ENCODE measurements at places on chromosomes 12 and 14. TPM values are rescaled to one million over a fixed set of nuclear protein-coding genes. Genes with fewer than 3 reads are reported as not detected.
A peak's percentile ranks its signal among the peaks of the same experiment; 100 is the strongest.

GRCh38 chr14:81474148-81474492 lies 59.5 kb downstream of the SEL1L start:
- no peak for DNase-seq

- DNase-seq: no peak
These were observed 63.1 kb upstream of the SLC38A2 start for GRCh38 chr12:46435625-46436024.

DNA sequence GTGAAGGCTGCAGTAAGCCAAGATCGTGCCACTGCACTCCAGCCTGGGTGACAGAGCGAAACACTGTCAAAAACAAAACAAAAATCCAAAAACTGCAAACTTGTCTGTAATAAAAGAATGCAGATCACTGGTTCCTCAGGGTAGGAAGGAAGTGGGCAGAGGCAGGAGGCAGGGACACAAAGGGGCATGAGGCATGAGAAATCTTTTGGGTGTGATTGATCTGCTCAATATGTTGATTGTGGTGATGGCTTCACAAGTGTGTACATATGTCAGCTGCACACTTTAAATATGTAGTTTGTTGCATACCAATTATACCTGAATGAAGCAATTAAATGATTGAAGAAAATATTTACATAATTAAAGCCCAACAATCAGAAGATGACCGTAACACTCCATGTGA lies 117.6 kb downstream of the CMAS start:
- no peak for DNase-seq

GRCh38 chr12:3658327-3659163 lies 94.4 kb downstream of the CRACR2A start:
- DNase-seq: peak; percentile 62

GRCh38 chr12:99111600-99111999 lies 466.5 kb downstream of the APAF1 start:
- DNase-seq: no peak

DNA sequence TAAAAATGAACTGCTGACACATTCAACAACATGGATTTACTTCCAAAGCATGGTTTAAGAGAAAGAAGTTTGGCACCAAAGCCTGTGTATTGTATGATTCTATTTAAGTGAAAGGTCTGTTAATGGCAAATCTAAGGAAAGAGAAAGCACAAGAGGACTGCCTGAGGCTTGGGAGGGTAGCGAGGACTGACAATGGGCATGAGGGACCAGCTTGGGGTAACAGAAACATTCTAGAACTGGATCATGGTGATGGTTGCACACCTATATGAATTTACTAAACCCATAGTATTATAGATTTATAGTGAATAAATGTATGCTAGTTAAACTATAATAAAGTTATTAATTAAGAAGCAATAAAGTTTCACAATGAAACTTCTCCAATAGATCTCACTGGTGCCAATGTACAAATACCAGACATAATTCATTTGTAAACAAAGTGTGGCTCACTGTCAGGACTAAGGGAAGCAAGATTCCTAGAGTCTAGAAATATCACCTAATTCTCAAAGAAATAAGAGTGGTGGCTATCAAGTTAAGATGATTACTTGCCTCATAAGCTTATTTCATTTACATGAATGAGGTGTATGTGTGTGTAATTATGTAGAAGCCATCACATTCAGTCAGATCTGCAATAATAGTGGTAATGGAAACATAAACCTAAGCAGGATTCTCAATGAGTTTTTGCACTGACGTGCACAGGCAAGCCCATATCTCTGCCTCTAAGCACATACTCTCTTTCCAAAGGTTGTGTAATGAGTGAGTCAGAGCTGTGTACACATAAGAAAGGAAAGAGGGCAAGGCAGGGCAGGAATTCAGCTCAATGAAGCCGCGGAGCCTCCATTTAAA lies 353.4 kb downstream of the KCNH5 start:
- DNase-seq: no peak

- no peak for DNase-seq
These were observed 37.6 kb downstream of the SPTSSA start for GRCh38 chr14:34424488-34424887.

GRCh38 chr12:89305373-89305772 lies 46.9 kb downstream of the DUSP6 start:
- DNase-seq: no peak

DNA sequence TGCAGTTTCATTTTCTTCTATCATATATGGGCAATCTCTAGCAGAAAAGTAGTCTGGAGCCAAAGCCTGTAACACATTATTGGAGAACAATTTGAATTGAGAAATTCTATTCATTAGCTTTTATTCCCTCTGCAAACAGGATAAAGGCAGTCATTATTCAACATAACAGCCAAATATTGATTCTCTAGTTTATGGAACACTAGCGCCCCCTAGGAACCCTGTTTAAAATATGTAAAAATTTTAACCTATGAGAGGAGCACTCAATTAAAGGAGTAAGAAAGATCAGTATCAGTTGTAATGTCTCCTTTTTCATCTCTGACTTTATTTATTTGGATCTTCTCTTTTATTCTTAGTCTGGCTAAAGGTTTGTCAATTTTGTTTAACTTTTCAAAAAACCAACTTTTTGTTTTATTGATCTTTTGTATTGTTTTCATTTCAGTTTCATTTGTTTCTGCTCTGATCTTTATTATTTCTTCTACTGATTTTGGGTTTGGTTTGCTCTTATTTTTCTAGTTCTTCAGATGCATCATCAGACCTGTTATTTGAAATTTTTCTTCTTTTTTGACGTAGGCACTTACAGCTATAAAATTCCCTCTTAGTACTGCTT lies 4.8 kb upstream of the LMNTD1 start:
- DNase-seq: peak; percentile 15

DNA sequence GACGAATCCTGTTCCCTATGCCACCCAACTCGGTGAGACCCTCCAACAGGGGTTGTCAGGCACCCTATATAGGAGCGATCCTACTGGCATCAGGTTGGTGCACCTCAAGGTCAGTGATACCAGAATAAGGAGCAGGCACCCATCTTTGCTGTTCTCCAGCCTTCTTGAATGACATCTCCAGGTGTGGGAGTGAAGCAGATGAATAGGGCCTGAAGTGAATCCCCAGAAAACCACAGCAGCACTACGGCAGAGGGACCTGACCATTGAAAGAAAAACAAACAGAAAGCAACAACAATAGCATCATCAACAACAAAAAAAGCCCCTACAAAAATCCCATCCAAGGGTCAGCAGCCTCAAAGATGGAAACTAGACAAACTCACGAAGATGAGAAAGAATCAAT lies 445.2 kb upstream of the ATP2B1 start:
- DNase-seq: no peak

DNA sequence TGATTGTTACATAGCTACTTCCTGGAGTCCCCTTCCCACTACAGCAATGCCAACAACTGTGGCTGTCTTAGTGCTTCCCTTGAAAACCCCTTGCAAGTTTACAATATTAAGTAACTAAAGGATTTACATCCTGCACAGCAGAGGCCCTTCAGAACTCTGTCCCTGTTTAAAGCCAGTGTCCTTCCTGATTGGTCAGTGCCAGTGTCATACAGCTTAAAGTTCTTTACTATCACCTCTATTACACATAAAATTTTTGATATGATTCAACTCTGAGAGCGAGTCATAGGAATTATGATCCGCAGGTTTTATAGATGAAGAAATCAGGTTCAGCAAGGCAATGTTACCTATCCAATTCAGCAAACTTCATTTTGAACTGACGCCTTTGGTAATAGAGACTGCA lies 91.4 kb upstream of the ALX1 start:
- no peak for DNase-seq

GRCh38 chr12:1749019-1749418 lies 58.1 kb downstream of the ADIPOR2 start:
- DNase-seq: no peak

GRCh38 chr14:64951724-64952123 lies 9.2 kb upstream of the GPX2 start:
- no peak for DNase-seq

DNA sequence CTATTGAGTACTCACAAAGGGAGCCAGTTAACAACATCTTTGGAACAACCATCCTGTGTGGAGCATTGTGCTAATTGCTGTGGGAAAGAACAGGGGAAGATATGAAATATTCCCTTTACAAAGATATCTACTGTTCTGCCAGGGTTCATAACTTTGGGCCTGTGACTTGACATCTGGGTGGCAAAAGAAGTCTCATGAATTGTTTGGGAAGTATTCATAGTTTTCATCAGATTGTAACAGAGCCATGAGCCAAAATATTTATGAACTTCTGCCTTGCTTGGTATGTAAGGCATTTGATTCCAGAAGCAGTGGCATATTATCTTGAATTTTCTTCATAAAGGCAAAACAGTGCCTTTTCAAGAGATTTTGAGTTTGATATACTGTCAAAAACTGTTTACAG lies 816.2 kb downstream of the DIO2 start:
- no peak for DNase-seq

- DNase-seq: no peak
These were observed 60.2 kb downstream of the STAB2 start for GRCh38 chr12:103647267-103647666.

- no peak for DNase-seq
These were observed 825.7 kb downstream of the AACS start for GRCh38 chr12:125890971-125891370.

DNA sequence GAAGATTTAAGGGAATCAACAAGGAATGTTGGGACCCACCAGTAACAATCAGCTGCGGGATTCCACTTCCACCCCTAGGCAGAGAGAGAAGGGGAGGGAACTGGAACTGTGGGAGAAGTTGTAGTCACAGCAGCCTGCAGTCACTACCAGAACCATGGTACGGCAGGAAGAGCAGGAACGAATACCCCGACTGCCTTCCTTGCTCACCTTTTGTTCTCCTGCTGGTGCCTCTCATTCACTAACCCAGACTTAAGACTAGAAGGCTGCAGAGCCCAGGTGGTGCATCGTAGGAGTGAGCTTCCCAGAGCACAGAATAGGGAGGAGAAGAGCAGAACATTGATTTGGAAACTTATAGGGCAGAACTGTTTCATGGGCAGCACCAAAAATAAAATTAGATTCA lies 154.2 kb downstream of the DYRK2 start:
- DNase-seq: no peak

DNA sequence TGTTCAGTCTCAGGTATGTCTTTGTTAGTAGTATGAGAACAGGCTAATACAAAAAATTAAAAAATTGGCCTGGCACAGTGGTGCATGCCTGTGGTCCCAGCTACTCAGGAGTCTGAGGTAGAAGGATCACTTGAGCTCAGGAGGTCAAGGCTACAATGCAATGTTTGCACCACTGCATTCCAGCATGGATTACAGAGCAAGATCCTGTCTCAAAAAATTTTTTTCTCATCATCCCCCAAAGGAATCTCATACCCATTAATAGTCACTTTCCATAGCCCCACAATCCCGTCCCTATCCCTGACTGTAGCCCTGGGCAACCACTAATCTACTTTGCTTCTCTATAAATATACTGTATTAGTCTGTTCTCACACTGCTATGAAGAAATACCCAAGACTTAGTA lies 57.8 kb downstream of the TTC8 start:
- no peak for DNase-seq

Gene FBXW8
- total RNA-seq: 17.8 TPM

Gene IFNG-AS1
- not detected for total RNA-seq

Gene C14orf93
- 9.0 TPM for total RNA-seq

Gene TOGARAM1
- 17.1 TPM for total RNA-seq

Gene INHBE
- not detected for total RNA-seq

Measured in endothelial cell (in vitro differentiated cells).